Cortex of kidney (tissue), 1 donor: ENCODE measurements at places on chromosomes 1 and 21.

- DNase-seq: no peak
These were observed 43.3 kb downstream of the COQ8A start for GRCh38 chr1:226983247-226983991.

DNA sequence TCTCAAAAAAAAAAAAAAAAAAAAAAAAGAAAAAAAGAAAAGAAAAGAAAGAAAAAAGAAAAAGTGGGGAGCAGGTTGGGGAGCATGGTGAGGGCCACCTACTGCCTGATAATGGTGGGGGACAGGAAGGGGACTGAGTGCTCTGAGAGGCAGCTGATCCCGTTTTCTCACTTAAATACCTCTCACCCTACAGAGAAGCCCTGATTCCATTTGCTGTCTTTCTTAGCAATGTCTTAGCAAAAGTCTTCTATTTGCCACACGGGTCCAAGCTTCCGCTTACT is 692 bp upstream of the H6PD start:
- DNase-seq: no peak

DNA sequence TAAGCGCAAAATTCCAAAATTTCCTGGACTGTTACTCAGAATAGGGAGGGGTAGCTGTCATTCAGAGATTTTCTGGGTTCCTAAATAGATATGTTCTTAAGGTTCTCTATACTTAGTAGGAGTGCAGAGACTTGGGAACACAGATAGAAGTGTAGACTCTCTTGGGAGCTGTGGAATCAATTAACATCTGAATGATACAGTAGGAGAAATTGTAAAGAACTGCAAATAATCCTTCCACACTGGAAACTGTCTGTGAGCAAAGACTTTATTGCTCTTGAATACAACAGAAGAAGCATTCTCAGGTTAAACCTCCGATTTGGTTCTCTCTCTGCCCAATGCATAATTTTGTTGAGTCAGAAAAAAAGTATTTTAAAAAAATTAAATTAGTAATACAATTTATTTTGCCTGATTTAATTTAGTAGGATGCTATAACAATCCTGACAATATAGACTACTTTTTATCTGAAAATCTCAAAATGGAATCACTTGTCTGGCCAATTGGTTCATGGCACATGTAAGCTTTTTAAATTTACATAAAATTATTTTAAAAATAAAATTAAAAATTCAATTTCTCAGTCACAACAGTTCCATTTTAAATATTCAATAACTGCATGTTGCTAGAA is 1754.3 kb downstream of the PLA2G4A start:
- no peak for DNase-seq

DNA sequence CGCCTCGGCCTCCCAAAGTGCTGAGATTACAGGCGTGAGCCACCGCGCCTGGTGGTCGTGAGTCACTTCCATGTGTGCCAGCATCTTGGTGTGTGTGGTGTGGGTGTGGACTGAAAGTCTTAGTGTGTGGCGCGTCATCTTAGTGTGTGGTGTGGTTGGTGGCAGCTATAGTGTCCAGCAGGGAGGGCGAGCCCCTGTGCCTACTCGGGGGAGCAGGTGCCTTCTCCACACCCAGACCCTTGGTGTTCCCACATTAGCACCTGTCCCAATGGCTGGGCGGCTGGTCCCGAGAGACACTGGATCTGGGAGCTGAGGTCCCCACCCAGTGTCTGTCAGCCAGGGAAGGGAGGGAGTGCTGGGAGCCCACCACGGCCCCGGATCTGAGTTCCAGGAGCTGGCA is 2.8 kb downstream of the SCNN1D start:
- DNase-seq: no peak

- no peak for DNase-seq
These were observed 160.2 kb downstream of the COP1 start for GRCh38 chr1:176046926-176047325.
